ENCODE measurements at places on chromosomes 11 and 22.

DNA sequence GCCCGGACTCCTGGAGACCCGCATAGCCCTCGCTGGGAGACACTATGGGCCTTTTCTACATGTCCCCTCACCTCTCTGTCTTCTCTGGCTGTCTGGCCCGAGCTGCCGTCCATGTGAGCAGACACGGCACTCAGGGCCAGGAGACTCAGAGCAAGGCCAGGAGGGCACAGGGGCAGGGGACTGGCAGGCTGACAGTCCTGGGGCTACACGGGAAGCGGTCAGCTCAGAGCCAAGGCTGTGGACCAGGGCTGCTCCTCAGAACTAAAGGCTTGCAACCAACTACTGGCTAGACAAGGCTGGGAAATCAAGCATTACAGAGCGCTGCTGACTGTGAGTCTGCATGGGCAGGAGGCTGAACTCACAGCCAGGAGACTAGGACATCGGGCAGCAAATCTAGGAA lies 56.1 kb upstream of the CDON start:
- peak; percentile 53 for DNase-seq

DNA sequence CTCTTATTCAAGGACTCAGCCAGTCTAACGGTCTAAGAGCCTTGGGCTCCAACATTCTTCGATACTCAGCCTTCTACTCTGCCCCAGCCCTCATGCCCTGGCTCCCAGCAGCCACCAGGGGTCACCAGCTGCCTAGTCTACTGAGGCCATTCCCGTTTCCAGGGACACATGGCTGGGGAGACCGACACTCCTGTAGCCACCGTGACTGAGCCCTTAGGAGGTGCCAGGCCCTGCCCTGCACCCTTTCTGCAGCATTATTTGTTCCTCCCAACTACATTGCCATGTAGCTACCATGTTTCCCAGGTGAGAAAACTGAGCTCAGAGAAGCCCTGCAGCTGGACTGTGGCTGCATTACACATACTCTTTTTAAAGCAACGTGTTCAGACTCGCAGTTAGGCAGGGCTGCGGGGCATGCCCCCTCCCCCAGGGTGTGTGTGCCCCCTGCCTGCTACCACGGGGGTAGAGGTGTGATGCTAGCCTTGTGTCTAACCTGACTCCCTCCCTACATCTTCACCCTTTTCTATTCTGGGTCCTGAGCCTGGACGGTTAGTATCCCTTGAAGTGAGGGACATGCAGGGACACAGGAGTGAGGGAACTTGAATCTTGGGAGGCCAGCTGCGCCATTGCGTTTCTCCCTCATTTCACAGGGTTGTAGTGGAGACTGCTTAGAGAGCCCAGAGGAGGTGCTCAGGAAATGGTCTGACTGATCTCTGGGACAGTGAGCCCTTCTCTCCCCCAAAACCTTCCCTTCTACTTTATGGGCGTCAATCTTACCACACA lies 17.5 kb downstream of the ATG16L2 start:
- DNase-seq, result peak; percentile 77

GRCh38 chr11:77195071-77195755 lies 67.2 kb downstream of the MYO7A start:
- DNase-seq, result no peak

GRCh38 chr11:130483124-130483523 lies 34.7 kb downstream of the ADAMTS15 start:
- DNase-seq, result no peak

DNA sequence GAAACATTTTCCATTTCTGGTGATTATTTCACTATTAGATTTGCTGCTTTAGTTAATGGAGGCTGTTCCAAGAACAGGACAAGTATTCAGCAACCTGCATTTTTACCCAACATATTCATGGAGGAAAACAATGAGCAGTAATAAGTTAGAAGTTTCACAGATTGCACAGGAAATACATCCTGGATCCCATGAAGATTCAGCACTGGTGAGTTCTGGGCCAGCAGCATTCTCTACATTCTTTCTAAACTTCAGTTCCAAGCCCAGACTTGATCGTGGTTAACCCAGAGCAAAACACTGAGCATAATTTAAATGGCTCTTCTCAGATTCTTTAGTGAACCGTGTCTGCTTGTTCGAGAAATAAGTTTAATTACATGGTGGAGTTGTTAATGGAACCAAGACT lies 3.8 kb downstream of the FJX1 start:
- DNase-seq, result no peak

DNA sequence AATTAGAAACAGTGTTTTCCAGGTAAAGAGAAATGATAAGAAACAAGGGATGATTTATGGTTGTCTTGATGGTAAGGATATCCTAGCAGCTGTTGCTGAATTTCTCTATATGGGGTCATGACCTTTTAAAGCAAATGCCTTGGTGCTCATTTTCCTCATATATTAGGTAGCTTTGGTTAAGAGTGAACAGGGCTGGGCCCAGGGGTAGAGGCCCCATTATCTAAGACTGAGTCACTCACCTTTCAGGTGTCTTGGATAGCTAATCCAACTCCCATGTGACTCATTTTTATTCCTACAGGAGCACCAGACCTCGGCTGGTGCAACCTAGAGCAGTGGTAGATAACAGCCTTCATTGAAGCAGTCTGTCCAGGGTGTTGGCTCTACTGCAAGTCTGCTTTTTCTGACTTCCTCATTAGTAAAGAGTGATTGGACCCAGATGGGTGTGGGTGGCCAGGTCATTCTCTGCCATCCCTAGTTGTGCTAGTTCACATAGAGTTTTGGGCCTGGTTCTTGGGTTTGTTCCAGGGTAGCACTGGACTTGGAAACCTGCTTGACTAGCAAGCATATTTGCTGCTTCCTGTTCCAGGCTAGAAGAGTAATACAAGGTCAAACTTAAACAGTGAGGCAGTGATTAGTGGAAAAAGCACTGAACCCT lies 37.4 kb downstream of the CTNND1 start:
- DNase-seq, result peak; percentile 84

DNA sequence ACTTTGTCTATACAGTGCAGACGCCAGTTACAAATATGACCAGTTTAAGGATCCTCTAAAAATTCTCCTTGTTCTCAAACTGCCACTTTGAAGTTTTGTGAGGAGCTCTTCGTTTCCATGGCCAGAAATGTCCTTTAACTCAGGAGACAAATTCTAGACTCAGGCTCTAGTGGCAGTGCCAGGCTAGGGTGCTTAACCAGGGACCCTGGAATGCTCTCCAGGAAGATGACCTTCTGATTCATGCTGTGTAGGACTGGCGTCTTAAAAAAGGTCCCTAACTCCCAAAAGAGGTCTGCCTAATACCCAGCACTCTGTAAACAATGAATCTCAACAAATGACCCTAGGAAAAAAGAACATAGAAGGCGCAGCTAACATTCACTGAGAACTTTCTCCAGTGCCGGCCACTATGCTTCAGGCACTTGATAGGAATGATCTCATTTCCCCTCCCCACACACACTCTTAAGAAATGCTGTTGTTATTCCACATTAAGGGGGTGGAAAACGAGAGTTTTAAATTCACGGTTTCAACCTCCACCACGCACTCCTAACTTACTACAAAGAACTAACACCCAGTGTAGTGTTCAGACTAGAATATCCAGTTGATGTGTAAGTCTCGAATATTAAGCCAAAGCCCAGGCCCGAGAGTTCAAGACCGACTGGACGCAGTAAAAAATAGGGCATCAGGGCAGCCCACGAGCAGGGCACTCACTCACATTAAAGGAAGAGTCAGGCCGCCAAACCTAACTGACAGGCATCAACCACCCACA lies 747 bp downstream of the NXF1 start:
- DNase-seq, result no peak

DNA sequence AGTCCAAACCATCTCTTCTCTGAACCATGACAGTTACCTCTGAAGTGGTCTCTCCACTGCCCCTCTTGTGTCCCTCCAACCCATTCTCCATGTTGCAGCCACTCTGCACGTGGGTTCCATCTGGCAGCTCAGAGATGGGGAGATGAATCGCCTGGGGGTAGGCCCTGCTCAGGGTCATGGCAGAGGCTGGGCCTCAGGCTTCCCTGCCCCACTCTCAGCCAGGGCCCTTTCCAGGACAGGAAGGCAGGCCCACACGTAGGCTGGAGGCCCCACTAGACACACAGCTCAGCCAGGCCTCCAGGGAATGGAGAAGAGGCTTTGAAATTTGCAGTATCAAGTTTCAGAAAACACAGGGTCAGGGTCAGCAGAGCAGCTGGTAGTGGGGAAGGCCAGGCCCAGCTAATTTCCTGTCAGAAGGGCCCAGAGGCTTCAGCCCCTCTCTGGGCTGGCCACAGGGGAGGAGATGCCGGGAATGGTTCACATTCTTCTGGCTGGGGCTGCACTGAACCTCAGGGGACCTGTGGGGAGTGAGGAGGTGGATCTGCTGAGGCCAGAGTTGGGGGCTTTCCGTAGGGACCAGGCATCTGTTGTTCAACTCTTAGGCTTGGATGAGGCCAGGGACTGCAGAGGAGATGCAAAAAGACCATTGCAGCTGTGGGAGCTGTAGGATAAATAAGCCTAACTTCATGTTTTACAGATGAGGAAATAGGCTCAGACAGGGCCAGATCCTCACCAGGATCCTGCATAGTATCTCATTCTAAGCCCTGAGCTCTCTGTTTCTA lies 101.6 kb downstream of the SWAP70 start:
- DNase-seq, result no peak
